ENCODE measurements at places on chromosomes 7 and 10. TPM values are rescaled to one million over a fixed set of nuclear protein-coding genes. Genes with fewer than 3 reads are reported as not detected.

The CYP3A4 gene
- not detected for total RNA-seq

The ARHGEF35 gene
- 3.5 TPM for total RNA-seq

The TMEM270 gene
- not detected for total RNA-seq

The PHYHIPL gene
- 0.33 TPM for total RNA-seq

The TMEM196 gene
- total RNA-seq: not detected

The EPHB6 gene
- total RNA-seq: 0.22 TPM

The GIMAP5 gene
- total RNA-seq: not detected

The MGAM2 gene
- not detected for total RNA-seq

The CCDC172 gene
- not detected for total RNA-seq

DNA sequence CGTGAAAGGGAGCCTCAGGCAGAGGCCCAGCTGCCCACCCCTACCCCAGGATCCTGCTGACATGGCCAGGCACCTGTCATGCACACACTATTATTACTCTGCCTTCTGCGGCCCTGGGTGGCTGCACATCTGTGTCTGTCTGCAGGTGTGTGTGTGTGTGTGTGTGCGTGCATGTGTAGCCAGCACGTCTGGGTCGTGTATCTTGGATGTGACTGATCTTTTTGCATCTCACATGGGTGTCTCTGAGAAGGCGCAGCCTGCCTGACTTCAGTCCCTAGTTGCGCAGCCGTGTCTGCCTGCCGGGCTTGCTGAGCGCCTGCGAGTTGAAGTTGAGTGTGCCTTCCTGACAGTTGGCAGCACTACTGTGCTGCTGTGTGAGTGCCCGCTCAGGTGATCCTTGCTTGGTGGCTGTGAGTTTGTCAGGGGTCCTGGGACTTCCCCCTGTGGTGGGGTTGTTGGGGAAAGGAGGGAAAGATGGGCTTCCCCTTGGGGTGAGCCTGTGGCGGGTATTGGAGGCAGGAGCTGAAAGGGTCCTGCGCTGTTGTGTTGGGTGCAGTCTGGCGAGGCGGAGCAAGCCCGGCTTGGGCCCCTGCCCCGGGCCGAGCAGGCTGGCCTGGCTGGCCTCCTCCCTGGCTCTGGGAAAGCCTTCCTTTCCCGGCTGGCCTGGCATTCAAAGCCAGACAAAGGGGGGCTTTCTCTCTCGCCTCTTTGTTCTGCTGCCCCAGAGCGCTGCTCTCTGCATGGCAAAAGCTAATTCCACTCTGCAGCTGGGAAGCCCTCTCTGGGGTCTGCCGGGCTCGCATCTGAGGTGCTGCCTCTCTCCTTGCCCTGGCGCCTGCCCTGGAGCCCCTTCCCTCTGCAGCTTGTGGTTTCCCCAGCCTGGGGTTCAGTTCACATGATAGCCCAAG, 4.9 kb downstream of the TRIM8 start:
- no peak for DNase-seq

DNA sequence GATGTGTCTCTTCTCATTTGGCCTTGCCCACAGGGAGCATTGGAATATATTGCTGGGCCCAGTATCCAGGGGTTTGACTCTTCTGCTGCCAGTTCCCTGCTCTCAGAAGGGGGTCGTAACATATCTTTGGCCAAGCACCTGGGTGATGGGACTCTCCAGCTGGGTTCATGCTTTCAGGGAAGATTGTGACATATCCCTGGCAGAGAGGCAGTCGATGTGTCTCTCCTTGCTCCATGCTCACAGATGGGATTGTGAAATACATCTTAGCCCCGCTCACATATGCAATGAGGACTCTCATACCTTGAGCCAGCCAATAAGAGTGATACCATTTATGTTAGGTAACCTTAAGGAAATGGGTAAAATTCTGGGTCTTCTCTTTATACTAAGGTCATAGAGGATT, 39.2 kb upstream of the ZNF680 start:
- no peak for DNase-seq

- DNase-seq: no peak
Measured at GRCh38 chr7:97272237-97272975, 154.9 kb downstream of the SDHAF3 start.

DNA sequence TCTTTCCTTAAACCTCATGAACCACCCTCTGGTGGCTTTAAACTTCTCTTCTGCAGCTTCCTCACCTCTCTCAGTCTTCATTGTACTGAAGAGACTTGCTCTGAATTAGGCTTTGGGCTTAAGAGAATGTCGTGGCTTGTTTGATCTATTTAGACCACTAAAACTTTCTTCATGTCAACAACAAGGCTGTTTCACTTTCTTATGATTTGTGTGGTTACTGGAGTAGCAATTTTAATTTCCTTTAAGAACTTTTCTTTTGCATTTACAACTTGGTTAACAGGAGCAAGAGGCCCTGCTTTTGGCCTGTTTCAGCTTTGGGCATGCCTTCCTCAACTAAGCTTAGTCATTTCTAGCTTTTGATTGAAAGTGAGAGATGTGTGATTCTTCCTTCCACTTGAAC, 38.1 kb upstream of the CDHR3 start:
- DNase-seq: no peak

DNA sequence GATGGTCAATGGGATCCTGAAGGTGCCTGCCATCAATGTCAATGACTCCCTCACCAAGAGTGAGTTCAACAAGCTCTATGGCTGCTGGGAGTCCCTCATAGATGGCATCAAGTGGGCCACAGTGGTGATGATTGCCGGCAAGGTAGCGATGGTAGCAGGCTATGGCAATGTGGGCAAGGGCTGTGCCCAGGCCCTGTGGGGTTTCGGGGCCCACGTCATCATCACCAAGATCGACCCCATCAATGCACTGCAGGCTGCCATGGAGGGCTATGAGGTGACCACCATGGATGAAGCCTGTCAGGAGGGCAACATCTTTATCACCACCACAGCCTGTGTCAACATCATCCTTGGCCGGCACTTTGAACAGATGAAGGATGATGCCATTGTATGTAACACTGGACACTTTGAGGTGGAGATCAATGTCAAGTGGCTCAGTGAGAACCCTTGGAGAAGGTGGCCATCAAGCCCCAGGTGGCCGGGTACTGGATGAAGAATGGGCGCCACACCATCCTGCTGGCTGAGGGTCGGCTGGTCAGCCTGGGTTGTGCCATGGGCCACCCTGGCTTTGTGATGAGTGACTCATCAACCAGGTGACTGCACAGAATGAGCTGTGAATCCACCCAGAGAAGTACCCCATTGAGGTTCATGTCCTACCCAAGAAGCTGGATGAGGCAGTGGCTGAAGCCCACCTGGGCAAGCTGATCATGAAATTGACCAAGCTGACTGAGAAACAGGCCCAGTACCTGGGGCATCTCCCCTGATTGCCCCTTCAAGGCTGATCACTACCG, 63.0 kb upstream of the ANTXRL start:
- DNase-seq: no peak

DNA sequence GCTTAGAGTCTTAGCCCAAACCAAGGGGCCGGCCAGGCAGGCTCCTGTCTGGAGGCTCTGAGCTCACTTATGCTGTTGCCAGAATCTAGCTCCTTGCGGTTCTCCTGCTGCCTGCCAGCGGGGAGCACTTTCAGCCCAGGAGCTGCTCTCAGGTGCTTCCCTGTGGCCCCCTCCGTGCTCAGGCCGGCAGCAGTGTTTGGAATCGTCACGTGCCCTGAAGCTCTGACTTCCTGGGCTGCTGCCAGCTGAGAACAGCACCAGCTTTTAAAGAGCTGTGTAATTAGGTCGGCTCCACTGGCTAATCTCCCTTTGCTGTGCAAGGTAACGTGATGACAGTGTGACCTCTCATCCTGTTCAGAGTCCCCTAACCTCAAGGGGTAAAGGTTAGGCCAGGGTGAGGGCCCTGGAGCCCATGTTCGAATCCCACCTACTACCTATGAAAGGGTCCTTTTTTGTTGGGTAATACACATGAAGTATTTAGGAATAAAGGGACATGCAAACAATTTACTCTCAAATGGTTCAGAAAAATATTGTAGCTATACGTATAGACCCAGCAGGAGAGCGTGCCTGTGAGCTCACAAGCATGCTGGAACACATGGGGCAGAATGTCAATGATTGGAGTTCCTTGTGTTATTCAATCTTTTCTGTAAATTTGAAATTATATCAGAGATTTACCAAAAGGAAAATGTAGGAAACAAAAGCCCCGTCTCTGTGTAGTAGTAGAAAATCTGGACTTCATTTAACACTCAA, 16.6 kb downstream of the ZNF862 start:
- peak; percentile 87 for DNase-seq

DNA sequence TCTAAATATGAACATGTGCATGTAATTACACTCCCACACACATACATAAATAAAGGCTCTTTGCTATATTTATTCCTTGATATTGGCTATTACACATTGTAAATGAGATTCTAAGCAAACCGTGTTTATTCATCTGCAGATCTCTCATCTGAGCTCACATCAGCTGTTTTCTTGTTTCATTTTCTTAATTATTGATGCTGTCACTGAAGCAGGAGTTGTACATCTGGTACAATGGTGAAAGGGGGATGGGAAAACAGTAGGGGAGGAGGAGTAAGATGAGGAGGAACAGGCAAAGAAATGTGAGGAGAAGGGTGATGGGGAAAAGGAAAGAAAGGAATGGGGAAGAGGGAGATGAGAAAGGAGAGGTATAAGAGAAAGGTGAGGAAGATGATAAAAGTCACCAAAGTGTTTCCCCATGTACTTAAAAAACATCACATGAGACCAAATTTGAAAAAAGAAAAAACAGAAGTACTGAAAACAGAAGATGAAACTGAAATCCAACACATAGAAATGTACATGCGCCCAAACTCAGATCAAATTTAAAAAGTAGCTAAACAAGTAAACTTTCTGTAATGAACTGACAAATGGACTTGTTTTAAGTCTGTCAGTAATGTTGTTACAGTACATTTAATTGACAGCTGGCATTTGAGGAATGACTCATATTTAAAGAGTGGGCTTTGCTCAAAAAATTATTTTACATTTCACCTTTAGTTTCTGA, 472.2 kb downstream of the ARL4A start:
- DNase-seq: no peak

DNA sequence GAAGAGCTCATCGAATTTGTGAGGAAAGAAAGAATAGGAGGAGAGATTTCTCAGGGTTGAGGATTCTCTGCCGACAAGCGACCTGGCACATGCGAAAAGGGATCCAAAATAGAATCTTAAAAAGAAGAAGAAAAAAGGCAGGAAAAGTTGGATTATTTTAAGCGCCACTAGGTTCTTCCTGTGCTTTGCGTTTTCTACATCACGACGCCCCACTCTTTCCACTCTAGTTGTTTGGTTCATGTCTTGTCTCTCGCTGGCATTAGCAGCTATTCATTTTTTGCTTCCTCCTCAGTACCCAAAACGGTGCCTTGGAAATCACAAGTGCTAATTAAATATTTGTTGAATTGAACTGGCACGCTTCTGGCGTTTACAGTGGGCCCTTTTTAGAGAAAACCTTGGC, 674 bp upstream of the FRA10AC1 start:
- DNase-seq: no peak

DNA sequence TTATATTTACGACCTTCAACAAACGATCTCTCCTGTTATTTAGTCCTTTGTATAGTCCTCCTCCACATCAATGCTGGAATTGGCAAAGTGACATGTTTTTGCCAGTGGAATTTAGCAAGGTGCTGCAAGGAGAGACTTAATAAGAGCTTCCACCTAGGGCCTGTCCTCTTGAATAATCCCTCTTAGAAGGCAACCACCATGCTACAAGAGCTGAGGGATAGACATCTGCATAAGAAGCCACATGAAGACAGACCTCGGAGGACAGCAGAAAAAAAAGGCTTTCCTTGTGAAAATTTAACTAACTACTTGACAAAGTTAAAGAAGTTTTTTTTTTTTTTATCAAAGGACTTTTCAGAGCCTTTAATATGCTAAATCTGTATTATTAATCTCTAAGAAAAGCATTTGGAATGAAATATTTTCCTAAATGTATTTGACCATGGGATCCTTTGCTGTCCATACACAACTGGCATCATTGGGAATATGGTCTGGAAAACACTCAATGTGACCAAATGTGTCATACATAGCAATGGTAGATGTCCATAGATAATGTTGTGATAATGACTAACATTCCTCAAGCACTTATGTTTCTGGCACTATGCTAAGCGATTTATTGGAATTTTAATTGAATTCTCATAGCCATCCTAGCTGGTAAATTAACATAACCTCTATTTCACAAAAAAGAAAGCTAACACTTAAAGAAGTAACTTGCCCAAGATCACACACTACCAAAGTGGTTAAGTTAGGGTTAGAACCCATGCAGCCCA, 13.2 kb downstream of the HYCC1 start:
- DNase-seq: no peak

DNA sequence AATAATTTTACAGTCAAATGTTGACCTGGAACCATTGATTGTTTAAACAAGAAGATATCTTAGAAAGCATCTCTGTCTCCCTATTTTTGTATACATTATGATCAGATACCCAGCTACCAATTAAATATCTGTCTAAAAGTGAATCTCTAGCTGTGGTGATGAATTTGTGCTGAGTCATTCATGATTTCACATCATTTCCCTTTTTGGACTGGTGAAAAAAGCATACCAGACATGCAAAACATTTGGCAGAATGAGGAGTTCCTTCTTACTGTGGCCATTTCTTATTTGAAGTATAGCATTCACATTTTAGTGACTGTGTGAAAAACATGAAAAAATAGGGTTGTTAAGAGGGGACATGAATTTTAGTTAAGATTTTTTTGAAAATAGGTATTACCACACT, 98.0 kb upstream of the GATA3 start:
- peak; percentile 30 for DNase-seq

DNA sequence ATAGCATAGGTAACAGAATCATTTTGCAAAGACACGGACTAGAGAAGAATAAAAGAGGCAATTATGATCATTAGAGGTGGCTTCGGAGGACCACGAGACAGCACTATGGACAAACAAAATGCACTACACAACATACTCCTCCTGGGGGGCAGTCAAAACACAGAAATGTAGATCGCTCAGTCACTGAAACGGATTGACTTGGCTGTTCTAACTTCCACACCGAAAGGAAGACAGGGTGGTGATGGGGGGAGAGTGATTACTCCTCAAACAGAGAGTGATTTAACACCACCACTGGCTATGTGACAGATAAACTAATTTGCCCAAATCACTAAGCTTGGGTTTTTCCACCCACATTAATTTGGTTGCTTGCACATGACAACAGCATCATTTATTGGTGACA, 14.1 kb upstream of the PPA1 start:
- DNase-seq: no peak

GRCh38 chr10:69957886-69958555, 94.6 kb upstream of the MACROH2A2 start:
- DNase-seq: peak; percentile 79

DNA sequence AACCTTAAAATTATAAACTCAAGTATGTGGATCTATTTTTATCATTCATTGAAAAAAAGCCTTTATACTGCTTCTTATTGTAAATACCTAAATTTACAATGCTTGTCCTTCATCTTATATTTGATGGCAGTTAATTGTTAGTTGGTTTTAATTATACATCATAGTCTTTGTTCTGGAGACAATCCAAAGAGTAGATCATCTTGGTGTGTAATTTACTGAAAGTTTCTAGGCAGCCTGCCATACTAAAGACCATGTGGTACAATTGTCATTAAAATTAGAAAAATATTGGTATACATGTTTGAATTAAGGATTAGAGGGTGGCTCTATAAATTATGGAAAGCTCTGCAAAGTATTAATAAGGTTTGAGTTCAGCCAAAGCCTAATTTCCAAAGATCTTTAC, 231.4 kb downstream of the KCND2 start:
- no peak for DNase-seq

GRCh38 chr10:47116445-47116844, 183.6 kb upstream of the GDF10 start:
- DNase-seq: no peak

- no peak for DNase-seq
Measured at GRCh38 chr10:25852364-25852941, 81.6 kb upstream of the MYO3A start.

GRCh38 chr7:118949031-118949430, 724.5 kb downstream of the ANKRD7 start:
- no peak for DNase-seq
